Fibroblast of skin of right quadriceps (primary cell): ENCODE measurements at places on chromosomes 1 and 21.

GRCh38 chr21:33359446-33359845 is 34.7 kb downstream of the IFNAR1 start:
- no peak for DNase-seq

DNA sequence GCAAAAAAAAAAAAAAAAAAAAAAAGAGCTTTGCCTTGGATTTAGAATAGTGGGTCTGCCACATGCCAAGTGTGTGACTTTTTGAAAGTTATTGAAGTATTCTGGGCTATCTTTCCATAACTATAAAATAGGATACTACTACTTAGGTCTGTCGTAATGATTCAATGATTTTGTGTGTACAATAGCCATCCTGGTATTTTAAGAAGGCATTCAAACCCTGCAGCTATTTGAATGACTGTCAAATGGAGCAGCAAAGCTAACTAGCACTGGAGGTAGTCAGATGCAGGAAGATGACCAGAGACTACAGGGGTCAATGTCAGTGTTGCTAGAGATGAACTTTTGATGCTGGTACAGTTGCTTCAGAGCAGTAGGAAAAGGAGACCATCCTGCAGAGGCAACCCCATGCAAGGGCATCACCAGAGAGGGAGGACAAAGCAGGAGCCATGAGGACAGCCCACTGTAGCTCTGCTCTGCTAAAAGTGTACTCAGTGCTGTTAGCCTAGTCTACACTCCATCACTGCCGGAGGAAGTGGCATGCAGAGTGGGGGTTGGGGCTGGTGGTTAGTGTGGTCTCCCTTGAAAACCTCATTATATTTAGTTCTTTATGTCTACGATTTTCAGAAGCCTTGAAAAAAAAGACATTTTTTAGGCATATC is 29.0 kb downstream of the DUSP10 start:
- no peak for DNase-seq

DNA sequence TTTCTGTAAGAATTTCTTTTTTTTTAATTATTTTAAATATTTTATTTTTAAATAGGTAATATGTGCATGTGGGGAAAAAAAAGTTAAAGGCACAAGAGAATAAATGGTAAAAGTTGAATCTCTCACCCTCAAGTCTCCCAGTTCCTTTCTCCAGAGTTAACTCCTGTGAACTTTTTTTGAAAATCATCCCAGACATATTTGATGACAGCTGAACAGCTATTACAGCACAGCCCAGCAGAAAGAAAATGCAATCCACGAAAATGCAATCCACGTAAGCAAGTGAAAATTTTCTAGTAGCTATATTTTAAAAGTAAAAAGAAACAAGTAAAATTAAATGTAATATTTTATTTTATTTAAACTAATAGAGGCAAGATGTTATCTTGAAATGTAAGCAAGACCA is 310.0 kb upstream of the RUNX1 start:
- peak; percentile 22 for DNase-seq

DNA sequence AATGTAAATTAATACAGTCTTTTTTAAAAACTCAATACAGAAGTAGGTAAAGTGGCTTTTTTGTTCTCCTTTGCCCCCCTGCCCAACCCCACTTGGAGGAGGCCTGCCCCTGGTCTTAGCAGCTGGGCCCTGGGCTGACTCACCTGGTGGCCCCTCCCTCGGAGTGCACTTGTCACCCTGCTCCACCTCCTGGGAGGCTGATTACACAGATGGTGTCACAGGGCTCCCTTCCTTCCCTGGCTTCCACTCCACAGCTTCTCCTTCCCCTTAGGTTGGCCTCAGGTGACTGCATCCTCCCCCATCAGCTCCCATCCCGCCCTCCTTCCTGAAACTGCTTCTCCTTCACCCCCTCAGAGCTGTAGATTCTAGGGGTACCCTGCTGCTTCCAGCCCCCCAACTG is 11.7 kb upstream of the CAPN9 start:
- DNase-seq, result no peak

DNA sequence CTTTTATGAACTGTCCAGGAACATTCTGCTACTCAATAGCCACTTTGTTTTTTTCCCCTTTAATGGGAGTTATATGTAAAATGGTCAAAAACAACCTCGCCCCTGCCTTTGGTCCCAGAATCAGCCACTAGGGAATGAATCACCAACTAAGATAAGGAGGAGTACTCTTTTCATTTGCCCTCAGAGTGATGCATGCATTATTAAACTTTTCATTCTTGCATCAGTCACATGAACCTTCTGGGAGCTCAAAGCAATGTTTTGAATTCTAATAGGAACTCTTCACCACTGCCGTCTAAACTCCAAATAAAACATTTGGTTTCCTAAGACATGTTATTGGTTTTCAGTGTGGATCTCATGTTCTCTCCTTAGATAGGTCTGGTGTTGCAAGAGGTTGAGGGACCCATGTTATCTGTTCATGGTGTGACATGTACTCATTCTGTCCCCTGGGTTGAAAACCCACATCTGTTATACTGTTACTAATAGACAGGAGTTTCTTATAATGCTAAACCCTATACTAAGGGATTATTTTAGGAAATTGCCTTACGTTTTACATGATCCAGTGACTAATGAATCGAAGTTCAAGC is 17.8 kb upstream of the HSD17B7 start:
- peak; percentile 12 for DNase-seq

GRCh38 chr21:35244514-35244913 is 195.4 kb upstream of the RUNX1 start:
- no peak for DNase-seq

GRCh38 chr1:167512046-167512654 is 6.2 kb downstream of the CD247 start:
- no peak for DNase-seq

DNA sequence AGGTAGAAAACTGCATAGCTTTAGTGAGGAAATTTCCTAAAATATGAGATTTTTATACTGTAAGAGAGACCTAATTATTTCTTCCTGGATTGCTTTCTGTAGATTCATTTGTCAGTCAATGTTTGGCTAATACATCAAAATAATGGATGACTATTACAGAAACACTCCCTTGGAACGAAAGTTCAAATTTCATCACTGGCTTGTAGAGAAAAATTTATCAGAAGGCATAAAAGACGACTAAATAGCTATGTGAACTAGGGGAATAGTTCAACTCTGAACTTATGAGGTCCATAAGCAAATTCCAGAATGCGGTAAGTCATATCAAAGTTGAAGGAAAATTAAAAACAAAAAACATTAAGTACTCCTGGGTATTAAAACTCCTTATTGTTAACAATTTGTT is 36.0 kb downstream of the WNT2B start:
- DNase-seq, result peak; percentile 81

- no peak for DNase-seq
These were observed 320 bp downstream of the C1orf174 start for GRCh38 chr1:3899754-3900149.

GRCh38 chr1:195637539-195637938 is 970.7 kb downstream of the KCNT2 start:
- DNase-seq, result peak; percentile 14

GRCh38 chr1:32886828-32887414 is 630 bp downstream of the HPCA start:
- DNase-seq, result no peak

DNA sequence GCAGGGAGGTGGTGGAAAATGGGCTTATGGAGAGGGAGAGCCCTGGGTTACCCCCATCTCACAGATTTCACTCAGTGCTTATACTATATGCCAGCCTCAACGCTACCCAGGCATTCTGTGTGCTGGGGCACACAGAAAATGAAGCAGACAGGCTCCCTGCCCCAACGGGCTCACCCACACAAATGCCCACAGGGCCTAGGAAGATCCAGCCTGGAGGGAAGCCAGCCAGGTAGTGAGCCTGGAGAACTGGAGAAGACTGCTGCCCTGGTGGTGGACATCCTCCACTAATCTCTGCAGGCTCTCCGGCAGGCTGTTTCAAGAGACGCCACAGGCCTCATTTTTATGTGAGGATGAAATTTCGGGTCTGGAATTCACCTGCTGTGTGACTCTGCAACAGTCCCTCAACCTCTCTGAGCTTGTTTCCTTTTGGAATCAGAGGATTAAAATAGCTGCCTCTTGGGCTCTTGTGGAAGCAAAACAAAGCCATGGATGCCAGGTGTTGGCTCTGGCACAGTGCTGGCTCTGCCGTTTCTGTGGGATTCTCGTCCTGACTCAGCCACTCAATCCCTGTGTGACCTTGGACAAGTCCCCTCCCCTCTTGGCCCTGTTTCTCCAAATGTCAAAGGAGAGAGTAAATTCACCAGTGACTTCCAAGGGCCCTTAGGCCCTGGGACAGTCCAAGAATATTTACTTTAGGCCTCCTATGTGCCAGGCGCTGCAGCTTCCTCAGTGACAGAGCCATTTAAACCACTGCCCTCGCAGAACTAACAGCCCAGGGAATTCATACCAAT is 3.6 kb downstream of the PAQR7 start:
- no peak for DNase-seq

- DNase-seq, result peak; percentile 11
These were observed 429.3 kb upstream of the RUNX1 start for GRCh38 chr21:35478161-35479064.
